ENCODE measurements at places on chromosomes 11 and 22. TPM values are rescaled to one million over a fixed set of nuclear protein-coding genes. Genes with fewer than 3 reads are reported as not detected.

The TTC38 gene
- 15.6 TPM for polyA plus RNA-seq

The PNPLA3 gene
- polyA plus RNA-seq: not detected

The OR56A1 gene
- polyA plus RNA-seq: not detected

The DEPDC7 gene
- 0.15 TPM for polyA plus RNA-seq

The DEFB131B gene
- not detected for polyA plus RNA-seq

Data from CD8-positive, alpha-beta memory T cell (primary cell).